ENCODE measurements at places on chromosomes 3 and 15. TPM values are rescaled to one million over a fixed set of nuclear protein-coding genes. Genes with fewer than 3 reads are reported as not detected.

DNA sequence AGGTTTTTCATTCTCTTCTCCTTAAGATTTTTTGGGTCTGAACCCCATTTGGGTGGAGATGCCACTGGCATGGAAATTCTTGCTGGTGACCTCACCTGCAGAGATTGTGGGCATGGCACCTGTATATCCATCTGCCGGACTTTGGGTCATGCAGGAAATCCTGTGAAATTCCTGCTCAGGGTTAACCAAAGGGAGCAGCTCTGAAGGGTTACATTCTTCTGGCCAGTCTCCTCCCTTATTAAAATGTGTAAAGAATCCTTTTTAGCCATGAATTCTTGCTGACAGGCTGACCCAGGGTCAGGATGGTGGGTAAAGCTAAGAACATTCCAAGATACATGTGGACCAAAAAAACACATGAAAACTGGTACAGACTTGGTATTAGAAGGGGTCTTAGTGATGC is 27.4 kb downstream of the ARHGEF26 start:
- no peak for DNase-seq
- H3K4me1 ChIP-seq, result no peaks in the 10 kb centered on the region
- no peak overlapping the region for H3K27ac ChIP-seq
- H3K36me3 ChIP-seq, result no peaks in the 10 kb centered on the region
- no peaks in the 10 kb centered on the region for H3K27me3 ChIP-seq

DNA sequence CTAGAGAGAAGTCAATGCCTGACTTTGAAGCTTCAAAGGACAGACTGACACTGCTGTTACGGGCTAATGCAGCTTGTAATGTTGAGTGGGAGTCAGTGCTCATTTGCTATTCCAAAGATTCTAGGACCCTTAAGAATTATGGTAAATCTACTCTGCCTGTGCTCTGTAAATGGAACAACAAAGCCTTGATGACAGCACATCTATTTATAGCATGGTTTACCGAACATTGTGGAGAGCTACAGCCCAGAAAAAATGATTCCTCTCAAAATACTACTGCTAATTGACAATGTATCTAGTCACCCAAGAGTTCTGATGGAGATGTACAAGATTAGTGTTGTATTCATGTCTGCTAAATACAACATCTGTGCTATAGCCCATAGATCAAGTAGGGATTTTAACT is 262.3 kb downstream of the EPHA6 start:
- H3K27ac ChIP-seq, result no peak overlapping the region
- H3K4me3 ChIP-seq, result no peak overlapping the region
- no peaks in the 10 kb centered on the region for H3K27me3 ChIP-seq

Gene MYL3
- polyA plus RNA-seq, result 0.63 TPM

Gene SKOR1
- polyA plus RNA-seq, result 0.05 TPM

Gene DLL4
- polyA plus RNA-seq, result 4.1 TPM

Gene ATP2B2
- polyA plus RNA-seq, result 0.13 TPM

Gene DLG1
- 20.5 TPM for polyA plus RNA-seq

Gene SLC12A1
- polyA plus RNA-seq, result not detected

Data from ovary (tissue), 10 donors.